ENCODE measurements at places on chromosomes 1 and 21.
A peak's percentile ranks its signal among the peaks of the same experiment; 100 is the strongest.

GRCh38 chr1:121444096-121444495, 259.3 kb downstream of the SRGAP2C start:
- DNase-seq, result no peak

- peak; percentile 81 for DNase-seq
These were observed 74.1 kb downstream of the CD46 start for GRCh38 chr1:207825719-207826556.

DNA sequence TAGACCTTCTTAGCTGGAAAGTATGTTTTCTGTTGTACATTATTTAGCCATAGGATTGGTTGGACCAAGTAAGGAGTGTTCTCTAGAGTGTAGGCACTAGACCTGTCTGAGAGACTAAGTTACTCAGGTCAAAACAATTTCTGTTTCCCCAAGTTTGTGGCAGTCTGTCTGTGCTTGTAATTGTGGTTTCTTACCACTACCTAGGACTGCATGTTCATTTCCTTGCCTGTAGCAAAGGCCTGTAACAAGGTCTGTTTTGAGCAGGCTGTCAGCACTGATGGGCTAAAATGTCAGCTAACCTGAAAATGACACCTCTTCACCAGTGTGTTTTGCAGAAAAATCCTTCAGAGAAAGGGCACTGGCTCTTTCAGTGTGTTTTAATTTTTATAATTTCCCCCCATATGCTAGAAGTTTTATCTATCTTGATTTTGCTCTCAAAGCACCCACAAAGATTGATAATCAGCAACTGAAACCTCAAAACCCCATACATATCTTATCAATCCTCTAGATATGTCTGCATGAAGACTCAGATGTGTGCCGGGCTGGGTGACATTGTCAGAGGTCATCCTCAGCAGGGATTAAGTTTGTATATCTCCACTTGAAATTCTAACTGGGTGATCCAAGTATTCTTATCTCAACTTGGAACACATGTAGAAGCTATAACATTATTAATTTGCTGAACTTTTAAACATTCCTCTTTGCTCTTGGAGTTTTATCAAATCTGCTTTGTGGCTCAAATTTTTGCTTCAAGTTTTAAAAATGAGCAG, 50.7 kb upstream of the ST6GALNAC3 start:
- no peak for DNase-seq

- no peak for DNase-seq
These were observed 69.4 kb upstream of the ROR1 start for GRCh38 chr1:63704443-63704842.

DNA sequence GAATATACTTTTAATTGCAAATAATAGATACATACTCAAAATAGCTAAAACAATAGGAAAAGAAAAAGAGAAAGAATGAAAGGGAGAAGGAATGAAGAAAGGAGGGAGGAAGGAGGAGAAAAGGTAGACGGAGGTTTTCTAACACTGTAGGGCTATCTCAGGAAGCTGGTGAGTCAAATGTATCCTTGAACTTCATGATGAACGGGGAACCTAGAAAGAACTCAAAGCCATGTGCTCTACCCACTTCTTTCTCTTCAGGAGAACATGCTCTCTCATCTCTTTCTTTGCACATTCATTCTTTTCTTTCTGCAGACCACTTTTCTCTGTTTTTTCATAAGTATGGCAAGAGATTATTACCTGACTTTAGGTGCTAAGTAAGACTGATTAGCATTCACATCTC, 37.3 kb upstream of the ZNF644 start:
- DNase-seq, result no peak

DNA sequence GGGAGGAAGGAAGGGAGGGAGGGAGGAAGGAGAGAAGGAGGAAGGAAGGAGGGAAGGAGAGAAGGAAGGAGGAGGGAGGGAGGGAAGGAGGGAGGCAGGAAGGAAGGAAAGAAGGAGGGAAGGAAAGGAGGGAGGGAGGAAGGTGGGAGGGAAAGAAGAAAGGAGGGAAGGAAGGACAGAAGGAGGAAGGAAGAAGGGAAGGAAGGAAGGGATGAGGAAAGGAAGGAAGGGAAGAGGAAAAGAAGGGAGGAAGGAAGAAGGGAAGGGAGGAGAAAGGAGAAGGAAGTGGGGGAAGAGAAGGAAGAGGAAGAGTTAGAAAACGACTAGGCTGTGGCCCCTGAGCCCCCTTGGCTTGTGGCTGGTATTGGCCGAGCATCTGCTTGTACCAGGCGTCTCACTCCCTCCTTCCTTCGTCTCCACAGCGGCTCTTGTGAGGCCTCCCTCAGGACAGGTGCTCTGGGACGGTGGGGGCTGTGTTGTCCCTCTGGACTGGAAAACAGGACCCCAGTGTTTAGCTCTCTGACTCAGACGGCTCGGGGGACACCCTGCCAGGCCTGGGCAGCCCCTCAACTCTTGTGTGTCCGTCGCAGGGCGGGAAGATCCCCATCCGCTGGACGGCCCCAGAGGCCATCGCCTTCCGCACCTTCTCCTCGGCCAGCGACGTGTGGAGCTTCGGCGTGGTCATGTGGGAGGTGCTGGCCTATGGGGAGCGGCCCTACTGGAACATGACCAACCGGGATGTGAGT, 36.2 kb upstream of the C1QA start:
- no peak for DNase-seq

DNA sequence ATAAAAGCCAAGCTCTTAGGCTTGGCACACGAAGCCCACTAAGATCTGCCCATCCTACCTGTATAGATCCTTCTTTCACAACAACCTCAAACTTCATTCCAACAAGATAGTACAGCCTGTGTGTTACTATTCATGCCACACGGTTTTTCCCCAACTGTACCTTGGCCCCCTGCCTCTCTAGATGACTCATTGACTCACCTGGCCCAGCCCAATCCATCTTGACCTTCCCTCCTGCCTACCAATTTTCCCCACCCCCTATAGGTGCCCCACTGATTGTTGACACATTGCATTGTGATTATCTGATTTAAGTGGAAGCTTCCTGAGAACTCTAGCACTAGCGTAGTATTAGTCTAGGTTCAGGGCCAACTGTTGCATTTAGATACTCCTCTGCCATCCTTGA, 2.0 kb upstream of the CD101 start:
- no peak for DNase-seq

DNA sequence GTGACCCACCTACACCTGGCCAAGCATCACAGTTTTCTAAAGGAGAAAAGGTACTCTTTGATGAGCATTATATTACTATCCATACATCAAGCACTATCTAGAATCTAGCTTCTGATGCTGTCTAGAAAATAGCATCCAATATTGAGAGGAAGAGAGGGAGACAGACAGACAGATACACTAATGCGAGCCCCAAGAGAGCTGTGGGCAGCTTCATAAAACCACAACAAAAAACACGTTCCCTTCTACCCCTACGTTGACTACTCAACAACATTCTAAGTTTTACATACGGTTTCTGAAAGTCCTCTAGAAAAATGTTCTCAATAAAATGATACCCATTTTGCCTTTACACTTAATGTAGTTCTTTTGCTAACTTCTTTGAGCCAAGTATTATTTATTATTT, 221.8 kb downstream of the SLC45A1 start:
- DNase-seq, result no peak

DNA sequence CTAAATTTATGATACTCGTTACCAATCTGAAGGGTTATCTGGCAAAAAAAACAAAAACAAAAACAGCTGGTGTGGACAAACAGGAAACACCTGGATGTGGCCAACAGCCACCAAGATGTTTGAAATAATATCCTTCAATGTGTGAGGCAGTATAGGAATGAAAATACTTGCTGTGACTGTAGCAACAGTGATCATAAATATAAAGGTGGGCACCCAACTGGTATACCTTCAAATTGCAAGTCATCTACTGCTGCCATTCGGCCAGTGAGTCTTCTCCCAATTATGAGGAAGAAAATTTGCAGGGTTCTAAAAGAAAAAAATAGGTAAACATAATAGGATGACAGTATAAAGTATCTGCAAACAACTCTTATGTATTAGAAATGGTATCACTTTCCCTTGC, 916 bp downstream of the YIPF1 start:
- no peak for DNase-seq

GRCh38 chr1:88421997-88422396, 262.1 kb upstream of the PKN2 start:
- no peak for DNase-seq
